Activated CD4-positive, alpha-beta T cell treated with anti-CD3 and anti-CD28 coated beads, Interleukin-2, amount 50 U/mL, for 1 hour (primary cell): ENCODE measurements at places on chromosomes 5 and 9.

DNA sequence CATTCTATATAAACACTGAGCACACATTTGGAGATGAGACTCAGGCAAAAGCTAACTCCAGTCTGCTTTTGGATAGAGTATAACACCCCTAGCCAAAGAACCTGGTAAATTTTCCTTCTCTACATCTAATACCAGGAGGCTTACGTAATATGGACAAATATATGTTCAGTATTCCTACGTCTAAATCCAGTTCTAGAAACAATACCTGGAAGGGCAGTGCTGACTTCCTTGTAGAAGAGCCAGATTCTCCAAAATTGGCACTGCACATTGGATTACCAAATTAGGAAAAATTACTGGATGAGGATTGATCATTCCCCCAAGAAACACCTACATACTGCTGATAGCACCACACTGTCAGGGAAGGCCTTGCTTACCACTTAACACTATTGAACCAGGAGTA, 247.4 kb downstream of the SAXO1 start:
- DNase-seq = no peak

DNA sequence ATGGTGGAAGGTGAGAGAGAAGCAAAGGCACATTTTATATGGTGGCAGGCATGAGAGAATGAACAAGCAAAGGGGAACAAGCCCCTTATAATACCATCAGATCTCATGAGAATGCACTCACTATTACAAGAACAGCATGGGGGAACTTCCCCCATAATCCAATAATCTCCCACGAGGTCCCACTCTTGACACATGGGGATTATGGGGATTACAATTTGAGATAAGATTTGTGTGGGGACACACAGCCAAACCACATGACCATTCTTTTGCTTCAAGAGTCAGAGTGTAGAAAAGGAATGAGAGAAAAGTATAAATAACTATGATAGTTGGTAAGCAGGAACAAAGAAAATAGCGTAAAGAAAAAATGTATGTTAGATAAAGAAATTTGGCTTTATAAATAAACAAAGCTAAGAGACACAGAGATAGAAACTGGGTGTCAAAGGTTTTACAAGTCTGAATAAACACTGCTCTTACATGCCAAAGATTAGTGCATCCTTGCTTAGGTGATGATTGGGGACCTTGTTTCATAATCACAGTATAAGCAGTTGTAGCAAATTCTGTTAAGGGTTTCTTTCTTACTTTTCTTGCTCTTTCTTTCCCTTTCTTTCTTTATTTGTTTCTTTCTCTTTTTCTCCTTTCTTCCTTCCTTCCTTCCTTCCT, 91.9 kb upstream of the PAPPA start:
- no peak for DNase-seq

DNA sequence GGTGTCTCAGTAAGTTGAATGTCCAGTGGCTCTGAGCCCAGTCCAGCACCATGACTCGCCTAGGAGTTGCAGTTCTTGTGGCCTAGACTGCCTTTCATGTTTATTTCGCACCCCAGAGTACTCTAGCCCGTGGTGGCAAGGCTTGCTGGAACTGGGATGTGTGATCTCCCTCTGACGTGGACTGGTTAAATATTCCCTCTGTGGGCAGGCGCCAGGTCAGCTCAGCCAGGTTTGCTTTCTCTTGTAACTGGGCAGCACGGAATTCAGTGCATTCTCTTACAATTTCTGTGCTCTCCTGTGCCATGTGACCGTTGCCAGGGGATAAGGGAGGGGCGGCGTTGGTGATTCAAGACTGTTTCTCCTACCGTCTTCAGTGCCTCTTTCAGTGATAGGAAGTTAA, 270.8 kb downstream of the KDM4C start:
- no peak for DNase-seq

- DNase-seq = no peak
Measured at GRCh38 chr5:4093970-4094369, 498.3 kb downstream of the IRX1 start.

GRCh38 chr5:139462586-139463276, at the start of gene ECSCR:
Gene ECSCR (minus strand): TSS chr5:139462743. CDS start chr5:139462670, 73 bp downstream.
- DNase-seq = no peak

- DNase-seq = no peak
Measured at GRCh38 chr5:120449501-120449900, 14.6 kb upstream of the PRR16 start.

DNA sequence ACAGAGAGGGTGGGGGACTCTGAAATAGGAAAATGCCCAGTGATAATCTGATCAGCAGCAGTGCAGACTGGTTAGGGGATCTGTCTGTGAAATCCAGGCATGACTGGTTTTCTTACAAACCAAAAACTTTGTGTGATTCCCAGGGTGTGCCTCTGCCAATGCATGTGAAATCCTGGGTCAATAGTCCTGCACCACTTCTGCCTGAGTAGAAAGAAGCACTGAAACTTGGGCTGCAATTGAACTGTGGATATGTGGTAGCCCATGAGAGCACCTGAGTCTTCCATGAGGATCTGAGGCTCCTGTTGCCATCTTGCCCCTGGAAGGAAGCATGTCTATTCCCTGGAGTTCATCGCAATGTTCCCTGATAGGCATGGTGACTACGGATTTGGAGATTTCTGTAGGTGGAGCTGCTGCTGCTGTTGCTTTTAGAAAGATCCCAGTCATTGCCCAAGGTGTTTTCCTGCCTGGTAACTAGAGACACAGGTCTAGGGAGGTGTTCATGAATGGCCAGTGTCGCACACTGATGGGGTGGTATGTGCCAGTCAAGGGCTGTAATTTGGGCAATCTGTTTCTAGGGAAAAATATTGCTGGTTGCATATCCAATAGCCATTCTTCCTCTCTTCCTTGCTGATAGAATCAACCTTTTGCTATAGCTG, 146.7 kb downstream of the CARTPT start:
- no peak for DNase-seq

GRCh38 chr9:74598874-74599273, 101.7 kb downstream of the RORB start:
- DNase-seq = no peak
